ENCODE measurements at places on chromosomes 3 and 15.

- DNase-seq = no peak
These were observed 102.5 kb downstream of the MESD start for GRCh38 chr15:80887148-80887547.

GRCh38 chr3:38148311-38148882 lies 9.9 kb downstream of the MYD88 start:
- DNase-seq = no peak

GRCh38 chr3:126737527-126737926 lies 33.5 kb downstream of the CHCHD6 start:
- no peak for DNase-seq

- DNase-seq = no peak
These were observed 101.4 kb upstream of the TLE3 start for GRCh38 chr15:70199124-70199482.

- DNase-seq = no peak
These were observed 14.4 kb downstream of the RGMA start for GRCh38 chr15:93074599-93074998.

DNA sequence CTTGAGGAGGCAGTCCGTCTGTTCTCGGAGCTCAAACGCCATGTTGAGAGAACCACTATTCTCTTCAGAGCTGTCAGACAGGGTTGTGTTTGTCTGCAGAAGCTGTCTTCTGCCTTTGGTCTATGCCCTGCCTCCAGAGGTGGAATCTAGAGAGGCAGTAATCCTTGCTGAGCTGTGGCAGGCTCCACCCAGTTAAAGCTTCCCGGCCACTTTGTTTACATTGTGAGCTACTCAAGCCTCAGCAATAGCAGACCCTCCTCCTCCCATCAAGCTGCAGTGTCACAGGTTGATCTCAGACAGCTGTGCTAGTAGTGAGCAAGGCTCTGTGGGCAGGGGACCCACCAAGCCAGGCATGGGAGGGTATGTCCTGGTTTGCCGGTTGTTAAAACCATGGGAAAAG lies 8.9 kb downstream of the OR5AC2 start:
- DNase-seq = no peak

GRCh38 chr3:195916291-195916690 lies 7.9 kb upstream of the TNK2 start:
- no peak for DNase-seq

DNA sequence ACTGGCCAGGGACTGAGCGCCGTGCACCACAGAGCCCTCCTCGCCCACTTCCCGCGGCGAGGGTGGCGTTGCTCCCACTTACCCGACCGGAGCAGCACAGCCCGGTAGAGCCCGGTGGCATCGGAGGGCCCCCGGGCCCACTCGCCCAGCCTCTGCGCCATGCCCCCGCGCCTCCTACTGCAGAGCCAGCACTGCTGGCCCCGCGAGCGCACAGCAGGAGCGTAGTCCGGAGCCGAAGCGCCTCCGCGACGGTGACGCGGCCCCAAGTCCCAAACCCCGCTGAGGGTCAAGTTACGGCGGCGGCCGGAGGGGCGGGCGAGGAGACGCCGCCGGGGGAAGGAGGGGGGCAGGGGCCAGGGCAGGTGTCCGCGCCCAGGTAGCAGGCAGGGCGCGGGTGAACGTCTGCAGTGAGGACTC lies 9.6 kb upstream of the FAM107A start:
- no peak for DNase-seq

- DNase-seq = no peak
These were observed 41.8 kb downstream of the SERPINI1 start for GRCh38 chr3:167777356-167777755.

- DNase-seq = no peak
These were observed 1458.4 kb upstream of the CADM2 start for GRCh38 chr3:83500422-83500821.

DNA sequence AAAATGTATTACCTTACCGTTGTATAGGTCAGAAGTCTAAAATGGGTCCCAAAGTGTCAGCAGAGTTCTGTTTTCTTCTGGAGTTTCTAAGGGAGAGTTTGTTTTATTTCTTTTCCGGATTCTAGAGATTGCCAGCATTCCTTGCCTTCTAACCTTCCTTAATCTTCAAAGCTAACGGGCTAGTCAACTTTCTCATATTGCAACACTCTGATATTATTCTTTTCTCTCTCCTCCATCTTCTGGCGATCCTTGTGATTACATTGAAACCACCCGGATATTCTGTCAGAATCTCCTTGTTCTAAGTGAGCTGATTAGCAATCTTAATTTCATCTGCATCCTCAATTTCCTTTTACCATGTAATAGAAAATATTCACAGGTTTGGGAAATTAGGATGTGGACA lies 36.2 kb upstream of the AADACL2 start:
- DNase-seq = no peak

- no peak for DNase-seq
These were observed 209.2 kb upstream of the TOPAZ1 start for GRCh38 chr3:44032487-44032886.

DNA sequence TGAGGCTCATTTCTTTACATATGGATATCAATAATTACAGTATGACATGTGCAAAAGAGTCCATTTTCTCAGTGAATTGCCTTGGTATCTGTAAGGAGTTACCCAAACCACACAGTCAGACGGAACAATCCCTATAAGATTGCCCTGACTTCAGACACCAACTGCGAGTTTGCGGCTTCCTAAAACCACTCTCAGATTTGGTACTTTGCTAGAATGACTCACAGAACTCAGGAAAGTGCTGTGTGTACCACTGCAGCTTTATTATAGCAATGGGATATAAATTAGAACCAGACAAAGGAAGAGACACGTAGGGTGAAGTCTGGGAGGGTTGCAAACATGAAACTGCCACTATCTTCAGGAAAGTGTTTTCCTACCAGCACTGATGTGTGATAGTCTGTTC lies 45.8 kb upstream of the ATP13A3 start:
- DNase-seq = no peak

GRCh38 chr15:29050870-29051269 lies 165.1 kb downstream of the APBA2 start:
- no peak for DNase-seq
